ENCODE measurements at places on chromosomes 6 and 20.

DNA sequence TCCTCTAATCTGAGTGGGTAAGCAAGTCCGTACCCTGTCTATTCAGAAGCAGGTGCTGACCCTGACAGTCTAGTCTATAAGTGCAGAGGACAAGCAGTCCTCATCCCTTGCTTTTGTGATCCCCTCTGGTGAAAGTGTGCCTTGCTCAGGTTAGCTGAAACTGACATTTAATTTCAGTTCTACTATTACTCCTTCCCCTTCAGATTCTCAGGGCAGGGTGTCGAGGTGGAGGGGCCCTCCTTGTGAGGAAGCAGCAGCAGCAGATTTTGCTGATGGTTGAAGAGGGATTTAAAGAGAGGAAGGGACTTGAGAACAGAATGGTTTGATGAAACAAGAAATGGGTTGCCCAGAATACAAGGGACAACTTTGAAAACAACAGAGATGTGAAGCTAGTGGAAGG lies 309.3 kb downstream of the CLIC5 start:
- no peak for DNase-seq

DNA sequence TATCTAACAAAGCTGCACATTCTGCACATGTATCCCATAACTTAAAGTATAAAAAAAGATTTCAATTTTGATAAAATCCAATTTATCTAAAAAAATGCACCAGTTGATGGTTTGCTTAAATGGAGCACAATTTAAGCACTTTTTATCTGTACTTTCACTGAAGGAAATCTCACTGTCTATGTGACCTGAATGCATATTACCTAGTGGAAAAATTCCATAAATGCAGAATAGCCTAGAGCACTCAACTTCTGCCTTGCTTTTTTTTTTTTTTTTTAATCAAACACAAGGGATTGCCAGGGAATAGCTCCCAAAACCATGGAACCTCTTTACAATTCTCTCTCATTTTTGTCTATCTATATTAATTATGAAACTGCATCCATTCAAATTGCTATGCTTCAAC lies 80.4 kb downstream of the RFPL4B start:
- DNase-seq: no peak

- DNase-seq: no peak
These were observed 38.7 kb downstream of the DACT2 start for GRCh38 chr6:168280899-168281245.

- DNase-seq: peak; percentile 66
These were observed 132.8 kb upstream of the ZNF184 start for GRCh38 chr6:27605401-27606342.

DNA sequence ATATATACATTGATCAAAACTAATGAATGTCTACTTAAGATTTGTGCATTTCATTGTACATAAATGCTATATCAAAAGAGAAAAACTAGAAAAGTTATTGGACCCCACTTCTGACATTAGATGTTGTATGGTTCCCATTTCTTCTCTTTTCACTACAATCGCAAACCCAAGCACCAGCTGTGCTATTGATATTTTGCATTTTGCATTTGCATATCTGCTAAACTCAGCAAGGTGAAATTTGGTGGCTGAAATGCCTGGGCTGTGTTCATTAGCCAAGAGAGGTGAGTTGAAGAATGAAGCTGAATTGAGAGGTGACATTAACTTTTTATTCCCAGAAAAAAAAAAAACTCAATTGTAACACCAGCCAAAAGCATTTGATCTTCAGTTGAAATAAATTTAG lies 232.1 kb upstream of the TENT5A start:
- DNase-seq: no peak

- DNase-seq: no peak
These were observed 32.8 kb upstream of the SSTR4 start for GRCh38 chr20:23002276-23002675.

DNA sequence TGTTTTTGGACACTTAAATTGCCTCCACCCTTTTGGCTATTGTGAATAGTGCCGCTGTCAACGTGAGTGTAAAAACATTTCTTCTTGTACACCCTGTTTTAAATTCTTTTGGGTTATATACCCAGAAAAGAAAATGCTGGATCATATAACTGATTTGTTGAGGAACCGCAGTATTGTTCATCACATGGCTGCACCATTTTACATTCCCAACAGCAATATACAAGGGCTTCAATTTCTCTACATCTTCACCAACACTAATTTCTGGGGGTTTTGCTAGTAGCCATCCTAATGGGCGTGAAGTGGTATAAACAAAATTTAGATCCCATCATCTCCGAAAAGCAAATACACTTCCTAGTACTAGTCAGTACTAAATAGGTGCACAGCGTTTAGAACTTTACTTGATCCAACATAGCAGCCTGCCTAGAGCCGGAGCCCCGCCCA lies 579 bp upstream of the BPHL start:
- DNase-seq: no peak

GRCh38 chr6:145031001-145031400 lies 704.3 kb downstream of the EPM2A start:
- no peak for DNase-seq

DNA sequence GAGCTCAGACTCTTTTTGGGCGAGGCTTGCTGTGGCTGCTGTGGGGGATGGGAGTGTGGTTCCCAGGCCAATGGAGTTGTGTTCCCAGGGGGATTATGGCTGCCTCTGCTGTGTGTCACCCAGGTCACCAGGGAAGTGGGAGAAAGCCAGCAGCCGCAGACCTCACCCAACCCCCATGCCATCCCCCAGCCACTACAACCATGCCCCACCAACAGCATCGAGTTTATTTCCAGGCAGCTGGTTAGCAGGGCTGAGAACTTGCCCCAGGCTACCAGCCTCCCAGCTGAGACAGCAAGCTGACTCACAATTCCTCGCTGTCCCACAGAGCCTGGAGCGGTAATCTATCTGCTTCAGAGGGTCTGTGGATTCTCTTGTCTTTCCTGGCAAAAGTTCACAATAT lies 331.7 kb downstream of the FRK start:
- peak; percentile 47 for DNase-seq

DNA sequence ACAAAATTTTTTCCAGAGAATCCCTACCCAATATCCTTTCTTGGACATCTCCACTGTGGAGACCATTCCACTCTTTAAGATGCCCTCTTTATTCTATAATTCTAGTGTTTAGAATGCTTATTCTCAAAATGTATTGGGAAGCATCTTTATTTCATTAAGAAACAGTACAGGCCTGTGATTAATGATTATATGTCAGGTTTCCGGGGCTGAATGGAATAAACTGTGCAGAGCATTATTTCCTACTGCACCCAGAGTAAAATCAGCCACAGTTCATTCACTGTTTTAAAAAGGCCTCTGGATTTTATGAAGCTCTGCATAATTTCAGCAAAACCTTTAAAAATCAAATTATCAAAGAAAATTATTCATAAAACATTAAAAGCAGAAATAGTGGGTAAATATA lies 42.6 kb downstream of the DSE start:
- no peak for DNase-seq

- no peak for DNase-seq
These were observed 220.8 kb downstream of the ERMARD start for GRCh38 chr6:169972101-169972651.

DNA sequence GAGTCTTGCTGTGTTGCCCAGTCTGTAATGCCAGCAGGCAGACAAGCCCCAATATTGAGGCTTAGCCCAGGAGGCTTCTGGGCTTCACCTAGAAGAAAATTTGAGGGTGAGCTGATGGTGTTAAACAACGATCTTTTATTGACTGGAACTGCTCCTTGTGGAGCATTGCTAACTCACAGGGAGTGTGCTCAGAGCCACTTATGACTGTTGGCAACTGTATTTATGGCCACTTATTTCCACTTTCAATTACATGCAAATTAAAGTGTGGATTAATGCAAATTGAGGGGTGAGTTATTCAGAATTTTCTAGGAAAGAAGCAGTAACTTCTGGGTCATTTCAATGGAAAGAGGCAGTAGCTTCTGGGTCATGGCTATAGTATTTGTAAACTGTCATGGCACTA lies 317.2 kb upstream of the FKBP1C start:
- no peak for DNase-seq

GRCh38 chr6:137793805-137794515 lies 73.1 kb upstream of the TNFAIP3 start:
- no peak for DNase-seq

- no peak for DNase-seq
These were observed 195.0 kb upstream of the TSHZ2 start for GRCh38 chr20:52777171-52777570.

DNA sequence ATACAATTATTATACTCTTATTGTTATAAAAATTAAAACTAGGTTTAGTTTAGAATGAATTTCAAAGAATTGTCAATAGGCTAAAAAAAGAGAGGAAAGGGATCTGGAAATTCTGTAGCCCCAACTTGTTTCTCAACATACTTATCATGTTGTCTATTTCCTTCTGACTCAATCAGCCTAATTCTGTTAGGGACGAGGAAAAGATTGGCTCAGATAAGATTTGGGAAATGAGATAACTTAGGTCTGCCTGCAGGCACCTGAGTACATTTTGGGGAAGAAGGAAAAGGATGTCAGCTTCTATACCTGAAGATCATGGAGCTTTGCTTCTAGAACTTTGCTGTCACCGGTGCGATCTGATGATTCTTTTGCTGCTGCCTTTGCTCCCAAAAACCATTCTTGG lies 238.8 kb downstream of the SYNE1 start:
- no peak for DNase-seq

DNA sequence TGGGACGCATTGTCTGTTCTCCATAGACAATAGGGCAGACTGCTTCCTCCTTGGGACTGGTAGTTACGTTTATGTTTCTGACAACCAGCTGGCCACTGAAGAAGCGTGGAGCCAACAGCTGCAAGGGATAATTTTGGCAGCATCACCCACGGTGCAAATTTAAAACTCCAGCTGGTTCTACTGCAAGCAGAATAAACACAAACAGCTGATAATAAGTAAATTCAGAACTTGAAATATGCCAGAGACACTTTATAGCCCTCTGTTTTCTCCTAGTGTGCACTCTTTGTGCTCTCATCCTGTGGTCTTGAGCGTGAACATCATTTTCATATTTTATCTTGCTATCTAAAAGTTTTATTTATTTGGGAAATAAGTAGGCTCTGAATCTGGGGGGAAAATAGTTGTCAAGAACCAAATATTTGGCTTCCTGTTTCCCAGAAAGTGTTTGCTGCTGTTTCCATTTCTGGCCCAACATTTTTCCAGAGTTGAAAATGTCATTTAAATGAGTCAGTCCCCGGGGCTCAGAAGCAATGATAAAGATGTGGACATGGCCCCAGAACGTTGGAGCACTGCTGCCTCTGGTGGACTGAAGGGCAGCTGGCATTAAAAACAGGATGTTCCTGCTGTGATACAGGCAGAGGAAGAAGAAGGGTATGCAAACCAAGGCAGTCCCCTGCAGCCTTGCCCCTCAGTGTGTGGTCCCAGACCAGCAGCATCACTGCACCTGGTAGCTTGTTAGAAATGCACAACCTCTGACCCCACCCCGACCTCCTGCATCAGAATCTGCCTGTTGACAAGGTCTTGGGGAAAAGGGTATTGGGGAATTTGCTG lies 12.5 kb upstream of the THBD start:
- DNase-seq: peak; percentile 56

- no peak for DNase-seq
These were observed 7.0 kb downstream of the GOPC start for GRCh38 chr6:117595099-117595923.

DNA sequence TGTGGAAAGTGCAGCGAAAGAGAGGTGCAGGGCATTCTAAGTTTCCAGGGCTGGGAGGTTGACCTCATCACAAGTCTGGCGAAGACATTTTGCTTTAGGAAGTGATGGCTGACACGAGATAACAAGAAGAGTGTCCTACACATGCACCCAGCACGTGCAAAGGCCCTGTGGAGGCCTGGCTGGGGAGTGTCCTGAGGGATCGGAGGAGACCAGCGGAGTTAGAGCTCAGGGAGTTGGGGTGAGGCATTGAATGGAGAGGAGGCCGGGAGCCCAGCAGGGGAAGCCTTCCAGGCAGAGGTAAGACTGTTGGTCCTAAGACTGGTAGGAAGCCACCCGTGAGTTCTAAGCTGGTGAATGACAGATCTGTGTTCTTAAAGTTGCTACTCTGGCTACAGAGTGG lies 58.4 kb downstream of the PPP1R14C start:
- no peak for DNase-seq

DNA sequence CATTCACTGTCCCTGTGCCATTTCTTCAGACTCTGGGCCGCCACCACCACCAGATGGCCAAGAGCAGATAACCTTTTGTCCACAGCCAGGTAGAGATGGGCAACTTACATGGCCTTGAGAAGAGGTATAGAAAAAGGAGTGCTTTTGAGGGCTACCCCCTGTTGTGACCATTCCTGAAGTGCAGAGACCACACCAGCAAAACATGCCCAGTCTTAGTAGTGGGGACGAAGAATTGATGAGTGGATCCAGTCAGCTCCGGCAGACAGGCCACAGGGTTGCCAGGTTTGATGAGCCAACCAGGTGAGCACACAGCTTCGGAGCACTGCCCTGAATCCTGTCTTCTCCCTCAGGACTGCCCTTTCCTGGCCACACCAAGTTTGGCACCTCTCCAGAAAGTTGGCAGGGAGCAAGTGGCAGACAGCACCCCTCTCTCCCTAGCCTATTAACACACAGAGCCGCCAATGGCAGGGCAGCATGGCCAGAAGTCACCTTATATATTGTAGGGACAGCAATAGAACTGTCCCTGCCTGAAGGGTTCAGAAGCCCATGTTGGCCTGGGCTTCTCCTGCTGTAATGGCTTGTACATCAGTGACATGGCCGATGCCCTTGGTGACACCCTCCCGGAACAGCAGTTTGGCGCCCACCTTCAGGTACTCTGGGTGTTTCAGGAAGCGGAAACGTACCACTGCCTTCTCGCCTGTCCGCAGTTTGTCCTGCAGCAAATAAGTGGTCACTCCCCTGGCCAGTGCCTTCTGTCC lies 7.8 kb downstream of the GTPBP2 start:
- no peak for DNase-seq

DNA sequence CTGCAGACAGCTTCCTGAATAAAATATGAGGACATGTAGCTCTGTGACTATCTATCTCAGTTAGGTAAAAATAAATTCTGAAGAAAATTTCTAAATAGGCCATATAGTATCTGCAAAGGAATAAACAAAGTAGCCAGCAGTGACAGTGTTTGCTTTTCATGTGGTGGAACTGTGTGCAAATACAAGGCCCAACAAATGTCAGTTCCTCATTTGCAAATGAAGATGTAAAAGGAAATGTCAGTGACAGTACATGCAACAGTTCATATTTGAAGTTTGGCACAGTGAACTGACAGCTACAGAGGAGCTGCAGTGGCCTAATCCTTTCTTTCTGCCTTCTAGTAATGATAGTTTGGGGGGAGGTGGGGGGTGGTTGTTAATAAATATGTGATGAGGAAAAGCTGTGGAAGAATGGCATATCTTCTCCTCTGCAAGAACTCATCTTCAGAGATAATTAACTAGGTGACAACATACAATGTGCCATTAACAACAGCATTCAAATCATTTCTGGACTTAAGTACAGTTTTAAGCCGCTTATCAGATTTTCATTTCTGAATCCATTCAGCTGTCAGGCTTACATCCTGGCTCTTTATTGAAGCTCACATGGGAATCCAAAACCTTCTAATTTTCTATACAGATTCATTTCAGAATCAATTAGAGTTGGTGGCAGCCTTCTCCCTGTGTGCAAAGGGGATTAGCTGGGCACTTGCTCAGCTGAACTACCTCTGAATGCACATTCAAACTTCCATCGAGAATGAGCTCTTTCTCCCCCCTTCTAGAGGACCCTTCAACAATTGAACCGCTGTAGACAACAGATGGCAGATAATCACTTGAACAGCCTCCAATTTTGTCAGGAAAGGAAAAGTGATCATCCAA lies 1059.0 kb upstream of the EPHA7 start:
- no peak for DNase-seq
